ENCODE measurements at places on chromosomes 1 and 21.

DNA sequence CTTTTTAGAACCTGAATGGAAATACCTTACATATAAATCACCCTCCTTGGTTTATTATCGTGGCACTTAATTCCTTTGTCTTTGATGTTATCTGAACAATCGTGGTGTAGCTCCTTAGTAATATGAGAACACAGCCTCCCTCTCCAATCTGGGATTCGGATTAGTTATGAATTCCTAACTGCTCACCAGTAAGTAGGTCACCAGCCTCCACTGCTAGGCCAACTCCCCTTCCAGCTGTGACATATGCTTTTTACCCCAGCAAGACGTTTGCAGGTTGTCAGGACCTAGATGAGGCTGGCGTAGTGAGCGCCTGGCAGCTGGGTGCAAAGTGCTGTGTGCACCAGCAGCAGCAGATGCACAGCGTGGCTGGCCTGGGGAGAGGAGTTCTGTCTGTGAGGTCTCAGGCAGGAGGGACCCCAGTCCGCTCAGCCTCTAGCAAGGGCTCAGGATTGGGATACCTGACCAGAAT lies 38.2 kb downstream of the NTPCR start:
- DNase-seq = no peak

- no peak for DNase-seq
Measured at GRCh38 chr1:15749399-15750291, 7.3 kb downstream of the TMEM82 start.

- DNase-seq = no peak
Measured at GRCh38 chr1:9798236-9799130, 25.3 kb downstream of the CLSTN1 start.

- no peak for DNase-seq
Measured at GRCh38 chr1:208615371-208615770, 371.2 kb upstream of the PLXNA2 start.

GRCh38 chr1:117735045-117735992 lies 129.5 kb downstream of the TENT5C start:
- no peak for DNase-seq

- no peak for DNase-seq
Measured at GRCh38 chr1:95652423-95652965, 418.5 kb downstream of the RWDD3 start.

DNA sequence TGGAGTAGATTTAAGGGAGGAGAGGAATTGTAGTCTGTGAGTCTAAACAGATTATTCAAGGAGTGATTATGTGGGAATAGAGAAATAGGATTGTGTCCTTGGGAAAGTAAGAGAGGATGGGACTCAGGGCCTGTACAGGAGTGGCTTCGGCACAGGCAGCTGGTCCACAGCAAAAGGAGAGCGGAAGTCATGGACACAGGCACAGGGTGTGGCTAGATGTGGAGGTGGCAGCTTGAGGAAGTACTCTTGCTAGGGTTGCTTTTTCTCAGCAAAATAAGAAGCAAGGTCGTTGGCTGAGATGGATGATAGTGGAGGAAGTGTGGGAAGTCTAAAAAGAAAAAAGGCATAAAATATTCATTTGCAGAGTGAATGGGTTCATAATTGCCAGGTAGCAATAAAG lies 18.5 kb upstream of the ZNF648 start:
- DNase-seq = no peak

- DNase-seq = peak; percentile 28
Measured at GRCh38 chr1:1157426-1157913, 16.2 kb upstream of the TTLL10 start.

DNA sequence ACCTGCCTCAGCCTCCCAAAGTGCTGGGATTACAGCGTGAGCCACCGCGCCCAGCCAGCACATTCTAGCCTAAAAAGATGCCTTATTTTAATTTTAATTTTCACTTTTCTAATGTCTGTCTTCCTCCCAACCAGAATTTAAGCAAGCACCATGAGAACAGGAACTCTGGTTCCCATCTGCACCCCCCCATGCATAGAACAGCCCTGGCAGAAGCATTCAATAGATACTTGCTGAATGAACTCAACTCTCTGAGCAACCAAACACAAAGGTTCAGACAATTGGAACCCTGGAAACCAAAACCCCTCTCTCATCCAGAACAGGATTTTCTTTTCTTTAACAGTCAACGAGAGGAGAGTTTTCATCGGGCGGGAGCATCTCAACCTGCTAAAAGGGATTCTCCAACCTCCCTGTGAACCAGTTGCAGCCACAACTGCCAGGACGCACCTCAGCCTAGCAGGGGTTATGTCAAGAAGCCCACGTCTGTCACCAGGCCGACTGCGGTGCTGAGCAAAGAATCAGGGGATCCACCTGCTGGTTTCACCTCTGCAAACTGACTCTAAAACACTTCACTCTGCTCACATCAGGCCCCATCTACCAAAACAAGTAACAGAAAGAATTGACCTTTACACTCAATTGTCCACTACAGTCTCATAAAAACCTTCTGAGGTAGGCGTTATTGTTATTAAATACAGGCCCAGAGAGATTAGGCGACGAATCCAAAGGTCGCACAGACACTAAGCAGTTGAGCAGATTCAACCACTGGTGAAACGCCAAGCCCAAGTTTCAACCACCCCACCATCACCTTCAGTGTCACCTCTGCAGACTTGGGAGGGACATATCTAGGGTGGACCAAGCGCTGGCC lies 1.7 kb downstream of the KIAA2013 start:
- DNase-seq = no peak

GRCh38 chr1:173400387-173400995 lies 76.6 kb upstream of the PRDX6 start:
- no peak for DNase-seq

DNA sequence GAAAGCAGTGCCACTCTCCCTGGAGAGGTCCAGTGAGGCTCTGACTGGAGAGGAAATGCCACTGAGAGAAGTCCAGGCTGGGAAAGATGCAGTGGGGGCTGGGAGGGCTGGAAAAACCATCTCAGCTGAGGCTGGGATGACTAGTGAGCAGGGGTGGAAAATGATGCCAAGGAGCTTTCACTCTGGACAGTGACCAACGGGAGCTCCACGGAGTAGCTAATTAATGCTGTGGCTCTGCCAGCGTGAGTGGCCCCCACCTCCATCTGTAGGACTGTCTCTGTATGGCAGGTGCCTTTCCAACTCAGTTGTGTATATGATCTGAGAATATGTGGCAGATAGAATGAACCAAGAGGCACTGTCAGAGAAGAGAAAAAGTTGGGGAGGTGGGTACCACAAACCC lies 86.7 kb downstream of the DDX20 start:
- no peak for DNase-seq

GRCh38 chr1:24009406-24009805 lies 29.3 kb upstream of the SRSF10 start:
- DNase-seq = no peak
